Smooth muscle cell of the coronary artery (primary cell): ENCODE measurements at places on chromosomes 5 and 9. TPM values are rescaled to one million over a fixed set of nuclear protein-coding genes. Genes with fewer than 3 reads are reported as not detected.

The FAM53C gene
- 28.0 and 60.0 TPM in 2 replicates for total RNA-seq

The SPIN1 gene
- 61.2 and 79.6 TPM in 2 replicates for total RNA-seq

The SLC36A3 gene
- not detected in 2 replicates for total RNA-seq

The TAF11L5 gene
- not detected in 2 replicates for total RNA-seq

The NIPAL4 gene
- total RNA-seq = 0.08 TPM in 1 of 2 replicates, not detected in the other

The LCN10 gene
- total RNA-seq = not detected in 2 replicates

The HNRNPA0 gene
- total RNA-seq = 10.3 and 16.5 TPM in 2 replicates

The STPG3 gene
- total RNA-seq = not detected in 2 replicates

The FOXD4 gene
- total RNA-seq = 0.08 and 0.23 TPM in 2 replicates

The C9orf153 gene
- 0.08 and 0.12 TPM in 2 replicates for total RNA-seq

The PCDHGA9 gene
- total RNA-seq = 1.7 and 2.8 TPM in 2 replicates

The MARCHF11 gene
- total RNA-seq = not detected in 2 replicates

The RGS7BP gene
- total RNA-seq = 0.23 and 0.83 TPM in 2 replicates
